Testis (tissue), 5 donors: ENCODE measurements at places on chromosomes 12 and 14.
A peak's percentile ranks its signal among the peaks of the same experiment; 100 is the strongest.

DNA sequence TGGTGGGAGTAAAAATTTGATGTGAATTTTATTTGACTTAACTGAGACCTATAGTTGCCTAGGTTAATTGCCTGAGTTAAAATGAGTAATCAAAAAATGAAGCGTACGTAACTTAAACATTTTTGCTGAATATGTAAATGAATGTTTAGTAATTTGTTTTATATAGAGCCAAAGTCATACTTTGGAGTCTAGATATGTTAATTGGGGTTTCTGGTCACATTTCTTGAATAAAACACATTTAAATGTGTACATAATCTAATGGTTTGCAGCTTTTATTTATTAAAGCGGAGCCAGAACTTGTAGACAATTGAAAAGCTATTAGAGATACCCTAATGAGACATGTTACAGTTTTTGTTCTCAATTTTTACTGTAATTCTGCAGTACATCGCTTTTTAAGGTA is 71.2 kb downstream of the AEBP2 start:
- no peak for DNase-seq

DNA sequence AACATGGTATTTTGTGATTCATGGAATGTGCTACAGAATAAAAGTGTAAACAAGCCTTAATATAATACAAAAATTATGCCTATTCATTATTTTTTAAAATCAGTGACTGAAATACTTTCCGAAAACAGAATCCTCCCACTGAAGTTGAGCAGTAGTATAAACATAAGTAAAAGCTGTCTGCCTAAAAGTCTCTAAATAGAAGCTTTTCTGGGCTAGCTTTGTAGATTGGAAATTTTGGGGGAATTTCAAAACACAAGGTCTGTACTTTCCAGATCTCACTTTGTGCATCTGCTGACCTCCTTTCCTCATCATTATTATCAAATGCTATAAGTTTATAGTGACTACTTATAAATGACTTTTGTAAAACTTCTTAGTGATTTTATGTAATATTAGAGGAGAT is 80.4 kb upstream of the TRHDE start:
- no peak for DNase-seq

GRCh38 chr12:106149096-106149784 is 10.5 kb upstream of the NUAK1 start:
- DNase-seq: peak; percentile 33

DNA sequence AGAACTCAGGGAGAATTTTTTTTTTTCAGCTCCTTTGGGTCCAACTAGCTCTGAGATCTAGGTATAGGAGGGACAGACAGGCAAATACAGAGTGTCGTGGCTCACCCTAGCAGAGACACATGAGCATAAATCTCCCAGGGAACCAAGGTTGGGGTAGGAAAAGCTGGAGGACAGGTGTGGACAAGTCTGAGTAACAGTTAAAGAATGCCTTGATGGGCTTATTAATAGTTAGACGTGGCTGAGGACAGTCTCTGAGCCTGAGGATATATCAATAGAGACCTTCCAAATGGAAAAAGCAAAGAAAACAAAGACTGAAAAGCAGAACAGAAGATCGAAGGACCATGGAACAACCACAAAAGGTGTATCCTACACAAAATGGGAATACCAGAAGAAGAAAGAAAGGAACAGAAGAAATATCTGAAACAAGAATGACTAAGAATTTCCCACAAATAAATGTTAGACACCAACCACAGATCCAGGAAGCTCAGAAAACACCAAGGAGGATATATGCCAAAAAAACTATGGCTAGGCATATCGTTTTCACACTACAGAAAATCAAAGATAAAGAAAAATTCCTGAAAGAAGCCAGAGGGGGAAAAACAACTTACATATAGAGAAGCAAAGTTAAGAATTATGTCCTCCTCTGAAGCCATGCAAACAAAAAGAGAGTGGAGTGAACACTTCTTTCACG is 80.9 kb downstream of the PTPRB start:
- no peak for DNase-seq

- no peak for DNase-seq
These were observed 19.4 kb downstream of the STX2 start for GRCh38 chr12:130819681-130820080.

DNA sequence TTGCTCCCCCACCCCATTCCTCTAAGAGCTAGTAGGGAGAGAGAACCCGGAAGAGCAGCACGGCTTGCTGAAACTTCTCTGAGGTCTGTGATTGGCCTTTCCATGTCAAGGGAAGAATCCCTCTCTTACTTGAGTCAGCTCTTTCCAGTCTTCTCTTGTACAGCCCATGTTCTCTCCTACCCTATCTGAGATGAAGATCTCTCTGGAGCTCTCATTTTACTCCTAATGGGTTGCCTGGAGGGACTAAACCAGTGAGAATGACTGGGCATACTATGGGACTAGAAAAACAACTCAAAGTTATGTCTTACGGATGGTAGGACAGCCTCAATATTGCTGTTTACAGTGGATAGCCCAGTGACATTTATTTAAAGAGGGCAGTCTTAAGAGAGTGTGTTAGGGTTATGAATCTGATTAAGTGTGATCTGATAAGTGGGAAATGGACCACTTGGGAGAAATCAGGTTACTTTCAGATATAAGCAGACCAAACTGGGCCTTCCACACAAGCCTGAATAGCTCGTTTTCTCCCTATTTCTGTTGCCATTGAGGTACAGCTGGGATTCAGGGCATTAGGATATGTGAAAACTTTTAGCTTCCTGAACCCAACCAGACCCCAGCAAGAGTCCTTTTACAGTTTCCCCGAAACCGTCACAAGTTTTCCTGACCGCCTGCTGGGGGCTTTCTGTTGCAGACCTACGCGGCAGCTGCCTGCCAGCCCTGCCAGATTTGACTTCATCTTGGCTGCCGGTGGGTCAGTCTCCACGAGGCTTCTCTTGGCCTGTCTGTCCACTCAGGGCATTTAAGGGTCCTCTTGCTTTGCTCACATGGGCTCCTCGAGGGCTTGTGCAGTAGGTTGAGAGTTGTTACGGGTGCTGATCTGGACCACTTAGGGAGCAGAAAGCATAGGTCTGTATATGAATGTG is 16.9 kb downstream of the ETV6 start:
- DNase-seq: no peak
